Renal cortical epithelial cell (primary cell): ENCODE measurements at places on chromosomes 6 and 20.

- DNase-seq, result peak; percentile 80
These were observed 151.3 kb downstream of the SLC16A10 start for GRCh38 chr6:111238464-111239119.

GRCh38 chr6:53756396-53756795 lies 38.4 kb upstream of the LRRC1 start:
- DNase-seq, result no peak

- DNase-seq, result no peak
These were observed 65.6 kb downstream of the TMEM200A start for GRCh38 chr6:130431346-130431852.

- no peak for DNase-seq
These were observed 2.8 kb downstream of the EBF4 start for GRCh38 chr20:2695206-2695983.

- no peak for DNase-seq
These were observed 1.7 kb upstream of the WFDC2 start for GRCh38 chr20:45467861-45468260.

GRCh38 chr6:39841291-39841690 lies 49.1 kb downstream of the DAAM2 start:
- no peak for DNase-seq

DNA sequence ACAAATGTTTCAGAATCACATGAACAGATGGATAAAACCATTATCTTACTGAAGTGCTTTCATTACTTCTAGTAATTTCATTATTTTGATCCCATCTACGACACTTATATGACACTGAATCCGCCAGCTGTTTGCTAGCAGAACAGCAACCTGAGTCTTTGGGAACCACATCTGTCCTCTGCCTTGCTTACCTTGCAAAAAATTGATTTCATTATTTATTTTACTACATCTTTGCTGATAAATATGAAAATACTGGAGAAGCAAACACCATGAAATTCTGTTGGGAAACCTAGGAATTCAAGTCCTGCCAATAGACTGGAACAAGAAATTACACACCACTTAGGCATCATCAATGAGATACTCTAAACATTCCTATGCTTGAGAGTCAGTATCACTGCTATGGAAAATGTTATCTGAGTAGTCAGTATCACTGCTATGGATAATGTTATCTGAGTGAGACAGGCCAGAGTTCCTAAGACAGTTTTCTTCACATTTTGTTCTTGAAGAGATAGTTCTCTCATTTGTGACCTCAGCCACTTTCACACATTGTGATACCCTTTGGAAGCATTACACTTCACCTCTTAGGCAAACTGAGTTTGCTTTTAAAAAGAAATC lies 91.9 kb downstream of the PDE10A start:
- peak; percentile 69 for DNase-seq
